ENCODE measurements at places on chromosomes 2 and 18.

- no peak for DNase-seq
These were observed 9.7 kb downstream of the CAB39 start for GRCh38 chr2:230722207-230722885.

DNA sequence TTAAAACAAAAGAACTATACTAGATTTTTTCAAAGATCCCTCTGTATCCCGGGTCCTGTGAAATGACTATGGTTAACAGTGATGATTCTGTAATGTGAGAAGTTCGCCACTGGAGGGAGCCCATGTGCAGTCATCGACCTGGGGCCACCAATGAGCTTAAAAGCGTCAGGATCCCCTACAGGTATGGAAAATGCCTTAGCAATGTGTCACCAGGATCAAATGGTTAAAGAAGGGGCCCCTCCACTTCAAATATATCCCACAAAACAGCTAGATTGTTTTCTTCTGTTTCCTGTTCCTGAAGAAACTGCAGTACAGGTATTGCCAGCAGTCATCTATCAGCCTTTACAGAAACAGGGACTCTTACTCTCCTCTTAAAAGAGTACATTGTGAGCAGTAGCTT is 15.3 kb downstream of the CHRNA1 start:
- DNase-seq, result no peak

DNA sequence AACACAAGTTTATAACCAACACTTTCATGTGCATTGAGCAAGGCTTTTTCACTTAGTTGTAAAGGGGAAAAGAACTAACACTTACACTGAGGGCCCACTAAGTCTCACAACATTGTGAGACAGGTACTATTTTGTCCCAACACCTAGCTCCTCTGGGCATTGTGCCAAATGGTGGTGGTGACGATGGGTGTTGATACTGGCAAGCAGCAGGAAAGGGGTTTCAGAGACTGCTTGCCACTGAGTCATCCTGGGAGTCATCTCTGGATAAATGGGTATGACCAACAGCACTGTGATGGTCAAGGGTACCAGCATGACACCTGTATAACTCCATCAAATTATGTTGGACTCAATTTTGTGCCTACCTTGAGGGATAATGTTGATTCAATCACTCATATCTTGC is 138.8 kb upstream of the ITGA6 start:
- no peak for DNase-seq

GRCh38 chr2:172435606-172435911 is 8.2 kb downstream of the ITGA6 start:
- DNase-seq, result no peak

DNA sequence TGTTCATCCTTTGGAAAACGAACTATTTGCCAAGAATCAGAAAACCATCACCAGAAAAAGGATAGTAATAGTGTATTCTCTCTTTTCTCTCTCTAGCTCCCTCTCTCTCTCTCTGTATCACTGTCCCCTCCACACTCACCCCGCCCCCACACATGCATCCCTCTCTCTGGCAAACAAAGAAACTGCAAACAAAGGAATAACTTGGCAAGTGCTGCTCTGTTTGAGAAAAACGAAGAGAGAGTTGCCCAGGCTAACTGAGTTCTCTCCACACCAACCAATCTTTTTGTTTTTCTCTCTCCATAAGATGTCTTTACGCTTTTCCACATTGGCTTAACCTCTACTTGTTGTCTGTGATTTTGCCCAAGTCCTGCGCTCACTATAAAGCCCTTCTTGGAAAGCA is 316.2 kb downstream of the EPHA4 start:
- DNase-seq, result no peak

DNA sequence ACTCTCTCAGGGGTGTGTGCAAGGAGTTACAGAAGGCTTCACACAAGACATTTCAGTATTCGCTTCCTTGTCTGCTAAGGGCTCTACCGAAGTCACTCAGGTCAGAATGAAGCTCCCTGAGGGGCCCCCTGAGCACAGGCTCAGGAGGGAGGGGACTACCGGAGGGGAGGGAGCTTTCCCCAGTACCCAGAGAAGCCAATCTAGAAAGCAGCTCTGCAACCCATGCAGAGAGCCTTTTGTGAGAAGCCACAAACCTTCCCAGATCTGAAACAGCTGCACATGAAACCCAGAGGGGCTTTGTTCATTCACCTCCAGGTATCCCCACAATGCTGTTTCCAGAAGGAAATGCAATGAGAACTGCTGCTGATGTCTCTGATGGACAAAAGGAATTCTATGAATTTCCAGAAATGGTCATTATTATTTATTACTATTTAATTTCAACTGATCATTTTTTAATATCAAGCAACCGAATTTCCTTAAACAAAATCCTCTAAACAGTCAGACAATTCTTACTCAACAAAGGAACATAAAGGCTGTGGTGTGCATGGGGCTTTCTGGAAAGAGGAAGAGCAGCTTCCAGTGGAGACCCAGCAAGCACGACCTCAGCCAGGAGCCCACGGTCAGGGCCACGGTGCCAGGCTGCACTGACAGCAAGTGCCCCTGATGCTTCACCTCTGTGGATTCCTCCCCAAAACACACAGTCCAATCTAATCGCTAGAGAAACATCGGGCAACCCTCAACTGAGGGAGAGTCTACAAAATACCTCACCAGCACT is 42.0 kb downstream of the NDUFA10 start:
- DNase-seq, result peak; percentile 1

DNA sequence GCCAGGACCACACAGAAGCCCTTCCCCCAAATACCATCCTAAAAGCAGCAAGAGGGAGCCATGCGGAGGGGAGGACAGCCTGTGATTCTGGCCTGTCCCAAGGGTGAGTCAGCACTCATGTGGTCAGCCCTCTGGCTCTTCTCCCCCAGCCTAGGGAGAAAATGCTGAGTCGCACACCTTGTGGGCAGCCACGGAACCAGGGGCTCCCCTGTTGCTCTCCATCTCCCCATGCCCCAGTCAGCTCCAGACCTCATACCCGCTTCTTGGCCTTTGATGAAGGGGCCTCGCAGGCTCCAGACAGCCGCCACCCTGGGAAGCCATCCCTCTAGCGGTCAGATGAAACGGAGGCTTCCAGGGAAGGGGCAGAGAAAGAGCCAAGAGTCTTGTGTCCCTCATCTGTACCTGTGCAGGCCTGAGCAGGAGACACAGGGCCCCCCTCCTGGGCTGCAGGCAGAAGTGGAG is 181.3 kb upstream of the SIX2 start:
- no peak for DNase-seq

DNA sequence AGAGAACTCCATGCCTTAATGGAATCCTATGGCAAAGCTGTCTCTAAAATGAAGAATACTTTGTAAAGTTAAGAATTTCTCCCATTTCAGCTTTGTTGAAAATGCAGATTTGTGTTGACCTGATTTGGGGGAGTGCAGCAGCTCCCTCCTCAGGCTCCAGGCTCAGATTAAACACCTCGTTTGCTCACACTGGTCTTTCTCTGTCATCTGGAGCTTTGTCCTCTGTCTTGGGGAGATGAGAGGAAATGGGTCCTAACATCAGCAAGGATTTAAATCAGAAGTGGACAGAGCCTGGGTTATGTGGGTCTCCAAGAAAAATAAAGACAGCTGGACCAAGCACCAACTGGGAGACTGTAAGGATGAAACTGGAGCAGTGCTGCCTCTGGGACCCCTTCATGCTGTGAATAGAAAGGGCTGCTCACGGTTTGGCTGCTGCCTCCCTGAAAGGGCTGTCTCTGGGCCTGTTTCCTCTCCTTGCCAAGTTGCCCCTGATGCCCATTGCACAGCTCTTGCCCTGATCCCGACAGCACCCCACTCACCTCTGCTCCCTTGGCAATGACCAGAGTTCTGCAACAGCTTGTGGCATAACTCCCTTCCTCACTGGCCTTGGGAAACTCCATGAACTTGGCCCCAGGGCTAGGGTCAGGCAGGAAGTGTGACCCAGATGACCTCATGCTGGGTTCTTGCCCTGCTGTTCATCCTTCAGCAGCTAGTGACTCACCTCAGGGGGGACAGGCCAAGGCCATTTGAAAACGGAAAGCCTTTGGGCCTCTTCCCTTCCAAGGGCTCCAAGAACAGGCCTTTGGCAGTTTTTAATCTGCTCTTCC is 197.2 kb downstream of the CYP26B1 start:
- no peak for DNase-seq

DNA sequence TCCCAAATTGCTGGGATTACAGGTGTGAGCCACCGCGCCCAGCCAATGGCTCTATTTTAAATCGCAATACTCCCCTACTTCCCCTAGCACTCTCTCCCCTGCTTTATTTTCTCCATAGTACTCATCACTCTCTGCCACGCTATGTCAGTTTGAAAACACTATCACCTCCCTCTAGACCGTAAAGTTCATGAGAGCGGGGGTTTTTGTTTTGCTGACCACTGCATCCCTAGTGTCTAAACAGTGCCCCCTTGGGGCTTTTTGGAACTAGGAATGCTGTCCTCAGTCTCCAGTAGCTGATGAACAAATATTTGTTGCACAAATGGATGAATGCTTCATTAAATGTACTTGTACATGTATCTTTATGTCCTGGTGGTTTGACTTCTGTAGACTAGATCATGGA is 44.1 kb downstream of the ATOH8 start:
- peak; percentile 22 for DNase-seq

DNA sequence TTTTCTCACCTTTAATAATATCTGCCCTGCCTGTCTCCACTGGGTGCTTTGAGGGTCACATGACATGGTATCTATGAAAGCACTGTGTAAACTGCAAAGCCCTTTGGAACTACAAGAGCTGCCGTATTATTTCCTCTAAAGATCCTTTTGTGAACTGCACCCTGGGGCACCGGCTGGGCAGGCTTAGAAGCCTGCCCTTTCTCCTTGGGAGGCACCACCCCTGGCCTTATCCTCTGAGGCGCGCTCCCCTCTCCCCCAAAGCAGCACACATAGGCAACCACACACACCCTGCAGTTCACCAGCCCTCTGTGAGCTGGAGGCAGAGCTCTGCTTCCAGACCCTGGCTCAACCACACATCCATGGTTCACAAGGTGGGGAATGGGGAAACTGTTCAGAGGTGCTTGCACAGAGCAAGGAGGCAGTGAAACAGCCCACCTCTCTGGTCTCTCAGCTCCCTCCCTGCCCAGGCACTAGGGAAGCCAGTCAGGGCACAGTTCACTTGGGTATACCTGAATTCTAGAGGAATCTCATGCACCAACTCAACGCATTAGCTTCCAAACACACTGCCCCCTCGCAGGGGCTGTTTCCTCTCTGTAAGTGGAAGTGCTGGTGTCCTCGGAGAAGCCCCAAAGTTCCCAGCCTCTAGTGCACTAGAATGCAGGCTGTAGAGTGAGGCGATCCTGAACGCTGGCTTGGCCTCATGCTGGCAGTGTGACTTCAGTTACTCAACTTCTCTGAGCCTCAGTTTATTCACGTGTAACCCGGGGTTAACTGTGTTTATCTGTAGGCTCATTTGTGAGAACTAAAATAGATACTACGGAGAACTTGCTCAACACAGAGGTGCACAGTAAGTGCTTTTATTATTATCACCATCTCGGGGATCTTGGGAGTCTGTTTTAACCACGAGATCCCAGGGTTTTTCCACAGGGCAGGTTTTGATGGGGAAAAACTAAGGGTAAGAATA is 11.0 kb downstream of the SIGLEC15 start:
- DNase-seq, result no peak

GRCh38 chr18:3466045-3466444 is 16.1 kb downstream of the TGIF1 start:
- DNase-seq, result no peak

GRCh38 chr18:74831571-74832250 is 234.0 kb downstream of the ZNF407 start:
- DNase-seq, result no peak

DNA sequence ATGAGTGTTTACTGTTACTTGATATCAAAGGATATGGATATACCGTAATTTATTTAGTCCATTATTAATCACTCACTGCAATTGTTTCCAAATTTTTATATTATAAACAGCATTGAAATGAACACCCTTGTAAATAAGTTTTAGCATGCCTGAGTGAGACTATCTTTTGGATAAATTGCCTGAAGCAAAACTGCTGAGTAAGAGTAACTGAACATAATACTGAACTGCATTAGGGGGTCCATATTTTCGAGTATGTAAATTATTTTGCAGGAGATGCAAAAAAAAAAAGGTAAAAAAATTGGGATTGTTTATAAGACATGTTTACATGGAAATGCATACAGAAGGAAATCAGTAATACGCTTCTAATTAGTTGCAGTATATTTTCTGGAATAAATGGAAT is 215.6 kb upstream of the SMAD7 start:
- DNase-seq, result no peak

- no peak for DNase-seq
These were observed 29.4 kb downstream of the TMEM247 start for GRCh38 chr2:46508759-46509158.

DNA sequence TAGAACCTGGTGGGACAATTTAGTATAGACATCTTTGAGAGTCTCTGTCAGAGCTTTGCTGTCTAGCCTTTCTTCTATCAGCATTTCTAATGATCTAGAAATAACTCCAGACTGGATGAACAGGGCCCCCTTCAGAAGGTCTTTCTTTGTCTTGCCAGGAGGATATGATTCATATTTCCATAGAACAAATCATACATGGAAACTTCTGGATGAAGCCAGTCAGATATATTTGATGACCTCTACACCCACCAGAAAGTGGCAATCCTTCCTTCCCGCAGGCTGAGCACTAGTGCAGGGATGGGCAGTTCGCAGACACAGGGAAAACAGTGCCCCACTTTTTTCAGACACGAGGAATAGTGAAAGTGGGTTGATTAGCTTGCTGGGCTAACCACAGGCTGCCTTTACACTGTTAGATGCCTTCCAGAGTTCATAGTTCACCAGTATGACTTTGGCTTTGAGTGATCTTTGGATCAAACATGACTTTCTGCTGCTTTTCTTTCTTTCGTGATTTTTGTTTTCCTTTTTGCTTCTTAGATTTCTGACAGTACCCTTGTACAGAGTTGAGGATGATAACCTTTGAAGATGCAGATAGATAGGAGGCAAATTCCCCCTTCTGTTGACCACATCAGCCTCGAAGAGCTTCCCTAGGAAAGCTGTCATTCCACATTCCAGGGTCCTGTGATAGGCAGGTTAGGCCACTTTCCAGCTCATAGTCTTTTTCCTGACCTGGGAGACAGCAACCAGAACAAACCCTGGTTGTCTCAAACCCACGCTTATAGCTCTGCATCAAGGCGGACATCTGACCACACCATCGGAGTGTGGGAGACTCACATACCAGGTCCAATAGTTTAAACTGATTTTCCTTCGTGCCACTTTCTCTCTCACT is 237.0 kb downstream of the ZNF407 start:
- DNase-seq, result no peak
